ENCODE measurements at places on chromosomes 4 and X.

GRCh38 chr4:182065255-182065654 is 177.9 kb upstream of the TENM3 start:
- DNase-seq, result no peak

GRCh38 chr4:184380707-184381106 is 93.6 kb downstream of the IRF2 start:
- no peak for DNase-seq

DNA sequence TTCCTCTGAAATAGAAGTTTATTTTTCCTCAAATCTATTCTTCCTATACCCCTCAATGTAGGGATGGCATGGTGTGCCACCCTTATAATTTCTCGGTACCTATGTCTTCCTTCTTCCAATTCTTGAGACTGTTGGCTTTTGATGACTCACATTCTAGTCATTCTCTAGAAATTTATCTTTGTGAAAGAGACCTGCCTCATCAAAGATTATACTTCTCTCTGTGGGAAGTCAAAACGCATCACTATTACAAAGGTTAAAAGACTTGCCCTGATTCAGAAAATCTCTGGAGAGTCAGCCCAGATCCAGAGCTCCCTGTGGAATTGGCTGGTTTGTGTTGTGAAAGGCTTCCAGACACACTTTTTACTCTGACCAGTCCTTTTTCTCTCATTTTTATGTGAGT is 65.9 kb upstream of the FSTL5 start:
- no peak for DNase-seq

DNA sequence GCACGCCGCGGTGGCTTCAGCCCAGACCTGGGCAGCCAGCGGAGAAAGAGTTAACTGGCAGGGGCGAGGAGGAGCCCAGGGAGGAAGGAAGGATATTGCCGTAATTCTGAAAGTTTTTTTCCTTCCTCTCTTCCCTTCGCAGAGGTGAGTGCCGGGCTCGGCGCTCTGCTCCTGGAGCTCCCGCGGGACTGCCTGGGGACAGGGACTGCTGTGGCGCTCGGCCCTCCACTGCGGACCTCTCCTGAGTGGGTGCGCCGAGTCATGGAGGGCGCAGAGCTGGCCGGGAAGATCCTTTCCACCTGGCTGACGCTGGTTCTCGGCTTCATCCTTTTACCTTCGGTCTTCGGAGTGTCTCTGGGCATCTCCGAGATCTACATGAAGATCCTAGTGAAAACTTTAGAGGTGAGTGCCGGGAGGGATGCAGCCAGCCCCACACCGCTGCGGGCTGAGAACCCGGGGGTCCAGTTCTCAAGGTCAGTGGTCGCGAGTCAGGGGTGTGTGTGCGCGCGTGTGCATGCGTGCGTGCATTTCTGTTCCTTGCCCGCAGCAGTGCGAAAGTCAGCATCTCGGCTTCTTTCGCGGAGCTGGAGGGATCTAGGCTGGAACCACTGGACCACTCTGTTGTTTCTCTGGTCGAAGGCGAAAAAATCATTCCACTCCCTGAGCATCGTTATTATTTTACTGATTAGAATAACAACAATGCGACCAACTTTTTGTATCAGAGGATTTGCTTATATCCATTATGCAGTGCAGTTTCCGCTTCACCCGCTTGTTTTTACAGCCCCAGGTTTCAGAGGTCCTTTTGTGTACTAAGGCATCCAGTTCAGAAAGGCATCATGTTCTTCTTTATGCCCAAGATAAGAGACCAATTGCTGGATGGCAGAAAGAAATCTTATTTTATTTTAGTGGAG is 709 bp downstream of the GPAT3 start:
- no peak for DNase-seq

DNA sequence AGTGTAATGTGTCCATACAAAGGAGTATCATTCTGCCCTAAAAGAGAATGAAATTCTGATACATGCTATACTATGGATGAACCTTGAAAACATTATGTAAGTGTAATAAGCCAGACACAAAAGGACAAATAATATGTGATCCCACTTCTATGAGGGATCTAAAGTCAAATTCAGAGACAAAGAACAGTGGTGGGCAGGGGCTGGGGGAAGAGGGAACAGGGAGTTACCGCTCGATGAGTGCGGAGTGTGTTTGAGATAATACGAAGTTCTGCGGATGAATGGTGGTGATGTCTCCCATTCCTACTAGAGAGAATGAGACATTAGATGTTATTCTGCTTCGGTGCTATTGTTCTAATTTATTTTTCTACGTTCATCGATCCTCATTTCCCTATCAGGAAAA is 46.1 kb upstream of the TLR2 start:
- DNase-seq, result no peak

DNA sequence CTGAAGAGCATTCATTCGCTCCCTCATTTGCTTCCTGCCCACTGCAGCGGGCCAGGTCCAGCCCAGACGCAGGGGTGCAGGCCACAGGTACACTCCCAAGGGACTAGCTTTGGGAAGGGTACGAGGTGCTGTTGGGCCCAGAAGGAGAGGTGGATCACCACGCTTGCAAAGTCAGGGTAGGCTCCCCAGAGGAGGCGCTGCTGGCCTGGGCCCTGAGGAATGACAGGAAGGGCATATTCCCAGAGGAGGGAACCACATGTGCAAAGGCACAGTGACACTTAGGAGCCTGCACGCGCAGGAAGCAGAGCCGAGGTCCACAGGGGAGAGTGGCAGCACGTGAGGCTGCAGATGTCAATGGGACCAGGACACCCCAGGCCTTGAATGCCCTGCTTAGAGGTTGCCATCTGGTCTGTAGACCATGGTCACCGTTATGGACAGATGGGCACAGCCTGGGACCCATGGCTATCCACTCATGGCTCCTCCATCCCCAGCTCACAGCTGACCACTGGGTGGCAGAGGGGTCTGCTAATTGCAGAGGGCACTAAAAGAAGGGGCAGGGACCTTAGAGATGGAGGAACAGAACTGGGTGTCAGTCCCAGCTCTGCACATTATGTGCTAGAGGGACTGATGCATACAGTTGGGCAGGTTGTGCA is 7.9 kb downstream of the HTRA3 start:
- DNase-seq, result no peak

GRCh38 chr4:153497988-153498967 is 32.1 kb downstream of the TMEM131L start:
- DNase-seq, result no peak

DNA sequence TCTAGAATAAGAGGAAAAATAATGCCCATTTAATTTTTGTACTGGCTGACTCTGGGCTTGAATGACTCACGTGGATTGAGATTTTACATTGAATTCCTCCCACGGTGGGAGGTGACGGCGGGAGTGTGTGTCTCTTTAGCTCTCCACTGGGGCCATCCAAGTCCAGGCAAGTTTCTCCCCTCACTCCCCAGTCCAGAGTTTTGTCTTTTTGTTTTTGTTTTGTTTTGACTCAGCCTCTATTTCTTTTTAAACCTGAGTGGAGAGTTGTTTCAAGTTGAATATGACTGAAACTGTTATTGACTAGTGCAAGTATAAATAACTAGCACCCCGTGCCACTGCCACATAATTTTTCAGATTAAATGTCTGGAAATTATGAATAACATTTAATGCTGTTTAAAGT is 13.6 kb downstream of the CHST7 start:
- no peak for DNase-seq

- peak; percentile 49 for DNase-seq
These were observed 234.8 kb upstream of the JADE1 start for GRCh38 chr4:128574706-128575105.

DNA sequence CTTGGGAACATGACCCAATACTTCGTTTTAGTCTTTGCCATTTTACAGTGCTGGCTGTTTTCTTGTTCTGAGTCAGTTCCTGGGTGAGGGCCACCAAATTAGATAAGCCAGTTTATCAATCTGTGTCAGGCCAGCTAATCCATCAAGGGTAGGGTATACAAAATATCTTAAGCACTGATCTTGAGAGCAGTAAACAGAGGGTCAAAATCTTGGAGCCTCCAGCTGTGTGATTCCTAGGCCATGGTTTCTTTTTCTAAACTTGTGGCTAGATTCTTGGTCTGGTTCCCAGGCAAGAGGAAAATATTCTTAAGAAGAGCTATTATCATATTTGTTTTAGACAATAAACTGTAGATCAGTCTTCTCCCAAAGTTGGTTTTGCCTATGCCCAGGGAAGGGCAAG is 1396.6 kb upstream of the PABPC4L start:
- DNase-seq, result no peak

DNA sequence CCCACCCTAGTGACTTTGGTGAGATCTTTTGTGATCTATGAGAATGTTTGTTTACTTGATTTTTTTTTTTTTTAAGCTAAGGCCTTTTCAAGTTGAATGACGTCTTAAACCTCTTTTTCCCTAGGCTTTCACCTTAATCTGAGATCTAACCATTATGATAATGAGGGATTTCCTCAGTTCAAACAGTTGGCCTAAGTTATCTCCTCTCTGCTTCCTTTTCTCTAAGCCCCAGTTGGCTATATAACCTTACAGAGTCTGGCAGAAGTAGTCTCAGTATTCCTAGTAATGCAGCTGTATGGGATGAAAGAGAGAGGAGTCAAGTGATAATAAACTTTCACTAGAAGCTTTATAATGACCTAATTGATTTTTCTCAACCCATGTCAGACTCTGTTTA is 99.0 kb downstream of the STIM2 start:
- no peak for DNase-seq

DNA sequence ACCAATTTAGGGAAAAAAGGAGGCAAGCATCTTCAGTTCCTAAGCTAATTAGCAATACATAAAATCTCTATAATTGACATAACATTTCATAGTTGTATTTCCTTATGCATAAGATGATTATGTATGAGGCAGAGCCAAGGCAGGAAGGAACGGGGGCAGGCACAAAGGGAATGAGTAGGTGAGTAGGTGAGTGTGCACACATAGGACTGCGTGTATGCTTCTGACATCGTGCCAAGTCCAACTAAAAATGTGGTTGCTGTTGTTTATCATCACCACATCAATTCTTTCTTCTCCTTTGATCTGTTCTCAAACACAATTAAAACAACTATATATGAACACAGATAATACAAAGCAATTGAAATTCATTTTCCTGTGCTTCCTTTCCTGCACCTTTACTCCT is 131.2 kb downstream of the UNC5C start:
- no peak for DNase-seq

- no peak for DNase-seq
These were observed 37.3 kb upstream of the RASL11B start for GRCh38 chr4:52824603-52825459.

GRCh38 chrX:40098264-40099054 is 701 bp upstream of the BCOR start:
- DNase-seq, result peak; percentile 36

- no peak for DNase-seq
These were observed 29.2 kb downstream of the P2RY8 start for GRCh38 chrX:1507511-1508463.

DNA sequence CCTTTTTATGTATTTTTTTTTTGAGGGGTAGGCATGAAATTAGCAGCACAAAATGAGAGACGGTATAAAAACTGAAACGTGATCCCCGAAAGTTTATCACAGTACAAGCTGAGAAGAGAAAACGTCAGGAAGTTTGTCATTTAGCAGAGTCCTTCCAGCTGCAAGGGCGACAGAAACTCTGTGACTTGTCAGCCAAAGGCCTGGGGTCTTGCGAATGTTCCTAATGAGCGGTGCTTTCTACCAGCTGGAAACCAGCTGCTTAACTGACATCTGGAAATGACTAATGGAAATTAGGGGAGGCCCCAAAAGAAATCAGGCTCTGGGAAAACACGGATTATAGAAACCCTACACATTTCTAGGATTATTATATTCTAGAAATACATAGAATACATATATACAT is 66.5 kb downstream of the CHRNA9 start:
- no peak for DNase-seq

DNA sequence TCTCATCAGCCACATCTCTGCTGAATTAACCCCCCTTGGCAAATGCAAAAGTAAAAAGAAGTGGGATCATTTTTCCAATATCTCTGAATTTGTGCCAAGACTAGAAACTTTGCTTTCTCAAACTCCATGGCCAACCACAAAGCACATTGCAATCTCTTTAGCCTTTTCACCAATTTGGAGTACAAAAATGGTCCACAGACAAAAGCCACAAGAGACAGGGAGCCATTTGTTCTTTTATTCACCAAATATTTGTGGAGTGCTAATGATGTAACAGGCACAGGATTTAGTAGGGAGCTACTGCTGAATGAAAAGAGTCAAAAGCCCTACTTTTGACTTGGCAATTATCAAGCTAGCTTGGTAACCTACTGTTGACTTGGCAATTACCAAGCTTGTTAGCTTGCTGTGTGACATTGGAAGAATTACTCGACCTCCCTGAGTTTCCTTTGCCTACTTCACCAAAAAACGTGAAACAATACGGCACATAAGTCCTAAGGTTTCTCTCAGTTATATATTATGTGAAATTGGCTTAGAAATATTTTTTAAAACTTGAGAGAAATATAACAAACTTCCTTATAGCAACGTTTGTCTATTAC is 97.1 kb upstream of the KLF3 start:
- no peak for DNase-seq

DNA sequence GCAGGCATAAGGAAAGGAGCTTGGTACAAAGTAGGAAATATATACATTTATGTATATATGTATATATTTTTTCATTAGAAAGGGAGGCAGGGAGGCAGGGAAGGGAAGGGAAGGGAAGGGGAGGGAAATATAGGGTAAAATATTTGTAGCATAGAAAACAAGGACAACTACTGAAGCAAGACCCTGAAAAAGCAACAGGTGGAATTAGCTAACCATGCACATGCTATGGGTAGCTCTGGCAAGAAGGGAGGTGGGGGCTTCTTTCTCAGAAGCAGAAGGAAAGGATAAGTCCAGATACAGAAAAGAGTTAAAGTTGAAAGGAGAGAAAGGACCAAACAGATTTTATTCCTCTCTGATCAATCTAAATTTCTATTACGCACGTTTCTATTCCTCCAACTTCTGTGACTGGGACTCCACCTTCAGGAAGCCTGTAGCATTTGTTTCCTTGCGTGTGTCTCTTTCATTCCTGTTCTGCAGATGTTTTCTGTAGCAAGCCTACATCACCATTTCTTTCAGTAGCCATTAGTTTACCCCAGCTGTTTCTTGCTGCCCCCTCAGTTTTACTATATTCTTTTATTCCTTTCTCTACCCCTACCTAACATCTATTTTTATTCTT is 82.9 kb downstream of the OR13H1 start:
- DNase-seq, result no peak

- DNase-seq, result no peak
These were observed 17.7 kb downstream of the AMOT start for GRCh38 chrX:112822892-112823291.

- DNase-seq, result peak; percentile 75
These were observed 71.7 kb upstream of the BCOR start for GRCh38 chrX:40169193-40170101.

- DNase-seq, result no peak
These were observed 224 bp downstream of the FGFRL1 start for GRCh38 chr4:1011666-1012033.

DNA sequence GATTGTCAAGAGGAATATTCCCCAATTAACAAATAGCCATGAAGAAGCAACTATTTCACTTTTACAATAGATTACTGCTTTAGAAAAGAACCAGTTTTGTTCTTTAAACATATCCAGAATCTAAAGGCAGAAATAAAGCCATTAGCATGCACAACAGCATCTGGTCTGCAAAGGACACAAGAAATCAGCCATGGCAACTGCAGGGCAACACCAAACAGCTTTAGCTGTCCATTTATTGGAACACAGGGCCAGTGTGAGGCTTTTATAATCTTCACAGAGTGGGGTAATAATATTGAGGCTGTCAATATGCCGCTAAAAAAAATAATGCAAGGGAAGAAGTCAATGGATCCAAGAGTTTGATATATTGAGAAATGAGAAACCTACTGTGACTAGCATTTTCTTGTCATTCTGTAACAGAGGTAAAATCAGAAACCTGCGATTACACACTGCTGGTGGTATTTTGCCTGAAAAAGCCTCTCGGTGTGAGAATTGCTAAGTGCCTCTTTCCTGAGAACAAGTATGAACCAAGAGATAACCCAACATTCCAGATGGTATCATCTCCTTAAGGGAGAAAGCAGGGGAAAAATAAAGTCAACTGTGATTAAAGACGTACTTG is 2.7 kb upstream of the BANK1 start:
- no peak for DNase-seq
